T-helper 22 cell (primary cell): ENCODE measurements at places on chromosomes 16 and 17.

- no peak for DNase-seq
Observed at GRCh38 chr16:50984688-50985087, 166.4 kb downstream of the SALL1 start.

DNA sequence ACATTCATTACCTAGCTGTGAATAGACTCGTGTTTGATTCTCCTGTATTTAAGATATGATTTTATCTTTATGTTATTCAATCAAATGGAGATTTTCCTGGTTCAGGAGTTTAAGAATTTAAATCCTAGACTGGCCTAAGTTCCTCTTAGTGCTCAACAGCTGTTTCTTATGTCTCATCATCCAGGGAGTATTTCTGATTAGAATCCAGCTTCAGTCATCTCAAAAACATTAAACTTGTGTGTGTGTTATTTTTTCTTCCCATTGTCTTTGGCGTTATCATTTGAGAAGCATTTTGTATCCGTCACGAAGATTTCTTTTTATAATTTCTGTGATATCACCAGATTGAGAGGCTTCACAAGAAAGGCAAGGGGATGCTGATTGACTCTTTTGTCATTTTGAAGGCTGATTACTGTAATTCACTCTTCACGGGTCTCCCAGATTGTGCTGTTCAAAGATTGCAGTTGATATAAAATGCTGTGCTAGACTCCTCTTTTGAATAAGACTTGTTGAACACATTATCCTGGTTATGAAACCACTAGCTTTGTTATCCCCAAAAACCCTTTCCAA, 204.8 kb downstream of the CDH8 start:
- DNase-seq, result no peak

DNA sequence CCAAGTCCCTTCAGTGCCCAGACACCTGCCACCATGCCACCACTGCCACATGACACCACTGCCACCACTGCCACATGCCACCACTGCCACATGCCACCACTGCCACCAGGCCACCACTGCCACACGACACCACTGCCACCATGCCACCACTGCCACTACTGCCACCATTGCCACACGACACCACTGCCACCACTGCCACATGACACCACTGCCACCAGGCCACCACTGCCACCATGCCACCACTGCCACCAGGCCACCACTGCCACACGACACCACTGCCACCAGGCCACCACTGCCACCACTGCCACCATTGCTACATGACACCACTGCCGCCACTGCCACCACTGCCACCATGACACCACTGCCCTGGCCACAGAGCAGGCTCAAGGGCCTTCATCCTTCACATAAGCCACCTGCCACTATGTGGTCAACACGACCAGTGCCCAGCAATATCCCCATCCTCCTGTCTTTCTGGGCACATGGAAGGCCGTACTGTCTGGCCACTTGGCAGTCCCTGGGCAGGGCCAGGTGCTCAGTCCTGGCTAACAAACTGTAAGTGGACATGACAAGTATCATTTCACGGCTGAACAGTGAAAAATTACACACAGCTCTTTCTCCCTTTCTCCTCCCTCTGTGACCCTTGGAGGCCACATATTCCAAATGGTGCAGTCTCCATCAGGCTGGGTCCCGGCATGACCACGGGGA, 33.1 kb downstream of the ABR start:
- DNase-seq, result no peak

DNA sequence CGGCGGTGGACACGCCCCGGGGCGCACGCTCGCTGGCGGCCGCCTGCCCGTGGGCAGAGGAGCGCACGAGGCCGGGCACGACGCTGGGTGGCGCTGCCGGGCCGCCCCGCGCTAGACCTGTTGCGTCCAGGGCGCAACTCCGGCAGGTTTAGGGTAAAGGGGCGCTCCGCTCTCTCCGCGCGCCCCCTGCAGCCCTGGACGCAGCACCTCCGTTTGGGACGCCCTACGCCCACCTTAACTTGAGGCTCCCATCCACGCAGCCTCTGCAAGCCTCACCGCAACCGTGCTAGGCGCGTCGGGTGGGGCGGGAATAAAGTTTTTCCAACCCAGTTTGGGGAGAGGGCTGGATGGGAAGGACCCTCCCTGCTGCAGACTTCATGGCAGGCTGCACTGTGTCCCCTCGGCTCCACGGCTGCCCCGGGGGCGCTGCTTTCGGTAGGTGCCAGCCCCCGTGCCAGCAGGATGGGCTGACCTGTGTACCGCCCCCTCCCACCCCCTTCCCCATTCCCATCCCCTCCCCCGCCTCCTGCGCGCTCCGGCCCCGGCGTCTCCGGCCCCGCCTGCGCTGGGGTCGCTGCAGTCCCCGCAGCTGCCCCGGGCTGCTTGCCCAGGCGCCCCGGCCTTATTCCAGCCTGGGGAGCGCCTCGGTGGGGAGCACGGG, at the start of gene SYT17:
Gene SYT17 (plus strand): TSS at position 531 of the 661 bp plus-strand sequence. CDS start 407 bp downstream, outside the sequence.
- DNase-seq, result no peak

- DNase-seq, result no peak
Observed at GRCh38 chr16:89170346-89171215, 967 bp upstream of the CDH15 start.

- no peak for DNase-seq
Observed at GRCh38 chr17:45783593-45784292, 377 bp upstream of the CRHR1 start.

GRCh38 chr17:70608193-70608592, 438.9 kb downstream of the KCNJ2 start:
- DNase-seq, result no peak

- peak; percentile 50 for DNase-seq
Observed at GRCh38 chr17:7835814-7836595, 2.0 kb downstream of the KDM6B start.

GRCh38 chr16:4802659-4803287, 340 bp upstream of the ROGDI start:
- peak; percentile 81 for DNase-seq

GRCh38 chr17:18981642-18982424, 22.7 kb downstream of the FAM83G start:
- DNase-seq, result no peak

GRCh38 chr17:64706224-64707049, 44.3 kb upstream of the SMURF2 start:
- no peak for DNase-seq

DNA sequence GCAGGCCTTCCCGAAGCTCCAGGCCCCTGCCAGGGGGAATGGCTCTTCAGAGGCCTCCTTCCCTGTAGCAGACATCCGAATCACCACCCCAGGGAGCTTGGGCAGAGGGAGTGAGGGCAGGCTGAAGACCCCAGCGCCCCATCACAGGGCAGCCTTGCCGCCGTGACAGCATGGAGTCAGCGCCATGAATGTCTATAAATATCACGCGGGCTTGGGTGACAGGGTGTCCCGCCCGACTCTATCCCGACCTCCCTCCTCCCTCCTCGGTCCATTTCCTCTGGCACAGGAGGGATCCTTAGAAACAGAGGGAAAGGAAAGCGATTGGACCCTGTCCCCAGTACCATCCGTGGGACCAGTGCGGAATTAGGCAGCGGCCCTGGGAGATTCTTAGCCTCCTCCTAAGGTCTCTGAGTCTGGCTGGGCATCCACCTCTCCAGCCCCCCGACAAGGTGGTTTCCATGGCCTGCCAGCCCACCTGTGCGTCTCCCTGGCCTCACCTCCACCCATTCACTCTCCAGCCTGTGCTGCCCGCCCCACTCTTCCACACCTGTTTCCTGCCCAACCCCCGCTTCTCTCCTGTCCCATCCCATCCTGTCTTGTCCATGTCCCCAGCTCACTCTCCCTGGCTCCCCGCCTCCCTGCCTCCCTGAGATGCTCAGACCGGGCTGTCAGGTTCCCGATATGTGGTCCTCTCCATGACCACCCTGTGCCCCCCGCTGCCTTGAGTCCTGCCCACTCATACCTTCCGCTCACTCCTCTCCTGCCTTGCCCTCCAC, 5.1 kb downstream of the ATP2A1 start:
- no peak for DNase-seq

DNA sequence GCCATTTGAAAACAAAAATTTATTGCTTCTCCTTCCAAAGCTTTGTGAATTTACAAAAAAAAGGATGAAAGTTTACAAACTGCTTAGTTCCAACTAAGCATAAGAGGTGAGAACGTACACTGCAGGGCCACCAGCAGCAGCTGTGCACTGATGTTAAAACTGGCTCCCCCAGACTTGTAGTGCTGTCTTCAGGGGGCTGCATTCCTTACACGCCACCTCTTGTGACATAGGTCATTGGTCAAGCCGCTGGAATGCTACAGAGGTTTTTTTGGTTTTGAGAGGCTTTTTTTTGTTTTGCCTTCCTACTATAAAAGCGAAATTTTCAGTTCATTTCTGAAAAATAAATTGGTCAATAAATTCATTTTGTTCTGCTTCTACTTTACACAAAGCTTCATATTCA, 6.9 kb downstream of the IFT20 start:
- no peak for DNase-seq

DNA sequence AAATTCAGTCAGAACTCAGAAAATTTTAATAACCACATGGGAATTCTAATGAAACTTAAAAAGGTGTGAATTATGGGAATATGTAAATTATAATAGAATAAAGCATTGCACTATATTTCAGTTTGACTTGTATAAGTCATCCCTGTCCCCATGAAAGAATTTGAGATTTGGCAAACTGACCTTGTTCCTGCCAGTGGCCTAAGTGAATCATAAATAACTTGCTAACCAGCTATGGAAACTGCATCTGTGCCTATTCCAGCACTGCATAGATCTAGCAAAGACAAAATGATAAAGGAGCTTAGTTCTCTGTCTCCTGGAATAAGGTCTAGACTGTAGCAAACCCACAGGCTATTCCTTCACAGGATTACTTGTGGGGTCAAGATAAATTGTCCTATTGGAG, 106.8 kb upstream of the NOG start:
- no peak for DNase-seq

- DNase-seq, result no peak
Observed at GRCh38 chr16:17483351-17483750, 12.6 kb upstream of the XYLT1 start.

GRCh38 chr16:4693956-4694641, 737 bp downstream of the NUDT16L1 start:
- peak; percentile 41 for DNase-seq

DNA sequence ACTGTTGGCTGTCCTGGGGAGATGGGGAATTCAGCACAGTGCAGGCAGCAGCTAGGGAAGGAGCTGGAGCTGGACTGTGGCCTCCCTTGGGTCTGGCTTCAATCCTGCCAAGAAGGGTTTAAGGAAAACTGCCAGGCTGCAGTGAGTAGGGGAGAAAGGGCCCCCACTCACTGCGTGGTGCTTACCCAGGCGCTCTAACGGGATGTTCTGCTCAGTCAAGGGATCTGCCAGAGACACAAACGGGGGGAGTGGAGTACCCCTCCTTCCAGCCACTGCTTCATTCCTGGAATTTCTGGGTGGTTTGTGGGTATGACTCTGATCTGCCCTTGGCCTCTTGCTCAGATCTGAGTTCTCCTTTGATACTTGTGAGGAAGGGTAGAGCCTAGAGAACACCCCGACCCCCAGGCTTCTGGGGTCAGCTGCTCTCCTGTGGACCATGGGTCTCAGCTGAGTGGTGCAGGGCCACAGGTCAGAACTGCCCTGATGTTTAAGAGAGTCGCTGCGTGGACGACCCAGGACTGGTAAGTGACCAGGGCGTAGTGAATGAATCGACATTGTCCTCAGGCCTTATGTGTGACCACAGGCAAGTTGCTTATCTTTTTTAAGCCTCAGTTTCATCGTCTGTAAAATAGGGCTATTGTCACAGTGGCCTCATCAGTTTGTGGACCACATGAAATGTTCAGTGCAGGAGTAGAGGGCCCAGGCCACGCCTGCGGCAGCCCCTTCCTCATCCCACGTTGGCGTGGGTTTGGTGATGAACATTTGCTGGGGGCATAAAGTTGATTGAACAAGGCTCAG, 9.6 kb downstream of the CRISPLD2 start:
- DNase-seq, result no peak

- no peak for DNase-seq
Observed at GRCh38 chr16:78122774-78123315, 23.4 kb downstream of the WWOX start.

DNA sequence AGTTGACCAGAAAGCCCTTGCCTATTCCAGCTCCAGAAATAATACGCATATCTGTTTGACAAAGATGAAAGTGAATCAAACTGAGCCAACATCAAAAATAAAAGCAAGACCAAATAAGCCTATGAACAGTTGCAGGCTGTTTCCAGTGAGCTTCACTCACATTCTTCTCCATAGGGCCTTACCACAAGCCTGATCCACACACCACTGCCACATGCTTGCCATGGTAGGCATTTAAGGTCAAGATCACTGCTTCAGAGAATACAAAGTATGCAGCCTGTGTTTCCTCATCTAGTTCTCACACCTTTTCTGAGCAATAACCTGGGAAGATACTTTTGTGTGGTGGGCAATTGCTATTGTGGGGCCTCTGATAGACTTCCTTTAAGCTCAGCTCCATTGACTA, 1060.2 kb downstream of the CDH11 start:
- no peak for DNase-seq

DNA sequence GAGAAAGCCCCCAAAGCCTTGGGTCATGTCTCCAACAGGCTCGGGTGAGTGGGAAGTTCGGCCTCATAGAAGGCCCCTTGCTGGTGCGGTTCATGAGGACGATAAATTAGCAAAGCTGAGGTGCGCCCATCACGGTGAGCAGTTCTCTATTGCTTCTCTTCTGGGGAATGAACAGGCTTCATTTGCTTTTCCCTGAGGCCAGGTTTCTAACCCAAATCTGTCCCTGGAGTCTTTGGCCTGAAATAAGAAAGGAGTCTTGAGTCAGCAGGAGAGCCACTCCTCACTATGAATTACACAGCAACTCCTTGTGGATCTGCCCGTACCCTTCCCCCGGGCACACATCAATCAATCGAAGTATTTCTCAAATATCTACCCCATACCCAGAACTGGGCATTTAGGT, 94.6 kb downstream of the YPEL2 start:
- no peak for DNase-seq

GRCh38 chr17:19345067-19345460, 17.5 kb downstream of the B9D1 start:
- no peak for DNase-seq

- no peak for DNase-seq
Observed at GRCh38 chr17:57086069-57086930, 1.3 kb downstream of the AKAP1 start.

- DNase-seq, result no peak
Observed at GRCh38 chr16:89024546-89025060, 47.6 kb upstream of the CBFA2T3 start.

GRCh38 chr17:79814127-79814973, 17.5 kb upstream of the CBX8 start:
- no peak for DNase-seq

DNA sequence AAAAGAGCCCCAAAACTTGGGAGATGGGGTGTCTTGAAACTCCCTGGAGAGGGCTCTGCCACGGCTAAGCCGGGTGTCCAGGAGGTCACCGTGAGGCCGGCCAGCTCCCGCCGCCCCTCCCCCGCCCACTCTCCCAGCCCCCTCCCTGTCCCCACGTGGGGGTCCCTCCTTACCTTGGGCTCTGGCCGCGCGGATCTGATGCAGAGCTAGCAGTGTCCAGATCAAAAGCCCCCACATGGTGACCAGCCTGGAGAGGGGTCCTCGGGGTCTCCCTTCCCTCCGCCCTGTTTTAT, 447 bp downstream of the SDK2 start:
- DNase-seq, result no peak
